Retina (tissue), 1 donor: ENCODE measurements at places on chromosomes 4 and X.

- no peak for DNase-seq
These were observed 13.3 kb downstream of the OFD1 start for GRCh38 chrX:13747836-13748235.

GRCh38 chr4:169051761-169052593 lies 41.9 kb upstream of the CBR4 start:
- no peak for DNase-seq

- no peak for DNase-seq
These were observed 36.5 kb downstream of the TBC1D9 start for GRCh38 chr4:140719686-140720085.

DNA sequence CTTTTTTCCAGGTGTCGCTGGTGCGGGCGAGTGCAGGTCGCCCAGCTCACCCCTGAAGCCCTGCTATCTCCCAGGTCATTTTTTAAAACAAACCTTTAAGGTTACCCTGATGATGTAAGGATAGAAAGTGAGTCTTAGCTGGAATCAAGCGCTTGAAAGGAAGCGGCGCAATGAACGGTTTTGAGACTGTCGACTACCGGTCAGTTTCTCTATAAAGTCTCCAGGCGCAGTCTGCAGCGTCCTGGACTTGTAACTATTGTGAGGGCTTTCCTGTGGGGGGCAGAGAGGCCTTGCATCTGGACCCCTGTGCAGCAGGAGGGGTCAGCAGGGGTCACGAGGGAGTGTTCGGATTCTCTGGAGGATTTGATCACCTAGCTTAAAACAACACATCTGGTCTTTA lies 1.6 kb downstream of the KIT start:
- DNase-seq: peak; percentile 56

DNA sequence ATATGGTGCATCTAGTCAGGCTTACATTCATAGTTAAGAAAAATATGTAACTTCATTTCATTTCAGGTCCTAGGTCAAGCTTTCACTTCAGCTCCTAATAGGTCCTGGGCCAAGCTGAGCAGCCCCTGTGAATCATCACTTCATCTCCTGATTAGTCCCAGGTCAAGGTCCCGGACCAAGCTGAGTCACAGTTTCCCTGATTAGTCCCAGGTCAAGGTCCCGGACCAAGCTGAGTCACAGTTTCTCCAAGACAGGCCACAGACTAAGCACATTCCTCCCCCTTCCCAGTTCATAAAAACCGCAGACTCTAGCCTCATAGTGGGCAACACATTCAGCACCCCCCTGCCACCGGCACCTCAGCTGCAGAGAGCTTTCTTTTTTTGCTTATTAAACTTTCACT lies 1331.8 kb downstream of the PCDH19 start:
- no peak for DNase-seq

DNA sequence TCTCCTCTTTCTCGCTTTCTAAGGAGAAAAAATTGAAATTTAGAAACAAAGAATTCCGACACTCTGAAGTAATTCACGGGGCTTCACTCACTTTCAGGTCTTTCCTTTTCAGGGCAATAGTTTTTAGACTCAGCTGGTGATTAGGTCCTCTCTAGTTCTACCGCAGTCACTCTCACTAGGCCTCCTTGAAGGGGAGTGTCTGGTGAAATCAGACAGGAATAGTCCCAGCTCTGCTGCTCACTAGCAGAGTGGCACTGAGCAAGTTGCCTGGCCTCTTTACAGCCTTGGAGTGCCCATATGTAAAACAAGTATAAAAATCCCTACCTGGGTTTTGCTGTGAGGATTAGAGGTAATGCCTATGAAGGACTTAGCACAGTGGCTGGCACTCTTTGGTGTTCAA lies 64.1 kb downstream of the NEUROG2 start:
- DNase-seq: no peak

DNA sequence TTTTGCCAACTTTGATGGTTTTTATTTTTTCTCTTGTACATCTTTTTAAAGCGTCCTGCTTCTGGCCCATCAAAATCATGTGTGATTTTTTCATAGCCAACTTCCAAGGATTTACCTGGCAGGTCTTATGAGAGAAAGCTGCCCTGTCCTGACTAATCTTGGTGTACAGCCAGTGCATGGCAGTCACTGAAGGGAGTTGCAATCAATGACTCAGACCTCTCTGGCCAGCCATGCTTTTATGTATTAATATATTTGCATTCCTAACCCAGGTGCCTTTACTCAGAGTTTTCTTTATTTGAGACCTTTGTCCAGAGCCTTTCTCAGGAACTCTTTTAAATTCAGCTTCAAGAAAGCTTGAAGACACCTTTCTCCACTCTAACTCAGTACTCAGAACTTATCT lies 691.5 kb upstream of the HTR2C start:
- no peak for DNase-seq

DNA sequence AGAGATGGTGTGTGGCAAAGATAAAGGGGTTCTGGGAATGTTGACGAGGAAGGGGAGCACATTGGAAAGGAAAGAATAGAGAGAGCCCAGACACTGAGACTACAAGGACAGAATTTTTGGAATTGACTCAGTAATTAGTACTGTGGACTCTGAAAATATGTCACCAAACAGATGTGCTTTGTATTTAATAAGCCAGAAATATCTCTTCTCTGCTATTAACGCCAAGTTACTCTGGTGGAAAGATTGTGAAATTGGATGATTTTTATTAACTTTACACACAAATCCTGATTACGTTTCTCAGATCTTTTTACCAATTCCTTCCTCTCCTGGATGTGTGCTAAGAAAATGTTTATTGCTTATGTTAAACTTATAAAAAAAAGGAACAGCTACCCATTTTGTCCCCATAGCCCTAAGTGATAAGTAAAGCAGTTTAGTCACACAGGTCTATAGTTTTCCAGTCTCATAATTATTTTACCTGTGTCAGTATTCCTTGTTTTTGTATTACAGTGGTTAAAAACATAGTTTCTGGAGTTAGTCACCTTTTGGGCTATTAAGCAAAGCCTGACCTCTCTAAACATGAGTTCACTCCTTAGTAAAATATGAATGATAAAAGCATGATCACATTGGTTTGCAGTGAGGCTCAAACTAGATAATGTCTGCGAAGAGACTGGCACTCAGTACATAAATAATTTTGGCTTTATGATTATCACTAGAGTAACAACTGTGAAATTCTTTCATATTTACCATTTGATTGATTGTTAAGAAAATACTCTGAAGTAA lies 1068.3 kb downstream of the STIM2 start:
- no peak for DNase-seq

GRCh38 chr4:158255727-158256324 lies 45.5 kb downstream of the TMEM144 start:
- peak; percentile 50 for DNase-seq

GRCh38 chr4:153497091-153497531 lies 31.0 kb downstream of the TMEM131L start:
- no peak for DNase-seq

DNA sequence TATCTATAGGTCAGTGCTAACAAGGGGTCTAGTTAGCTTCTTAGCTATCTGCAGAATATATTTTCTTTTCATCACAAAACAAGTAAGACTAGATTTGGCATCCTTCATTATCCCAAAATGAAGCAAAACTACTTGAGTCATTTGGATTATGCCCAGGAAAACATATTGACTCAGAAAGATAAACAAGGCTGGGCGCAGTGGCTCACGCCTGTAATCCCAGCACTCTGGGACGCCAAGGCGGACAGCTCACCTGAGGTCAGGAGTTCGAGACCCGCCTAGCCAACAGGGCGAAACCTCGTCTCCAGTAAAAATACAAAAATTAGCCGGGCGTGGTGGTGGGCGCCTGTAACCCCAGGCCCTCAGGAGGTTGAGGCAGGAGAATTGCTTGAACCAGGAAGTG lies 18.0 kb upstream of the MND1 start:
- no peak for DNase-seq

- no peak for DNase-seq
These were observed 80.5 kb upstream of the ADGRA3 start for GRCh38 chr4:22596409-22596808.

- DNase-seq: no peak
These were observed 255.9 kb downstream of the SPRY1 start for GRCh38 chr4:123652476-123652875.

- no peak for DNase-seq
These were observed 154.2 kb downstream of the TEX11 start for GRCh38 chrX:70754169-70754848.

DNA sequence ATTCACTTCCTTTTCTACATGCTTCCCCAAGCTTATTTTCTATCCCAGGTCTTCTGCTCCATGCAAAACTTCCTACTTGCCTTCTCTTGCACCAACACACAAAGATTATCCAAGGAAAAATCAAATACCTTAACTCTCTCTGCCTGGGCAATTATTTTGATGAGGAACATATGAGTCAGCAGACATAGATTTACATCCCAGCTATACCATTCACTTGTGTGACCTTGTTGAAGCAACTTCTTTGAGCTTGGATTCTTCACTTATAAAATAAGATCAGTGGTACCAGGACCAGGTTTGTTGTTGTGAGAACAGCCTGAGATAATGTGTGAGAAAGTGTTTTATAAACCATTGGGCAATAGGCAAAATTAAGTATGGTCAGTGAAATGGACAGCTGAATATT lies 39.1 kb upstream of the TMEM192 start:
- no peak for DNase-seq

GRCh38 chr4:86502081-86502480 lies 92.0 kb upstream of the PTPN13 start:
- no peak for DNase-seq
